AG20443 (cell line): ENCODE measurements at places on chromosomes 2 and 18.

- peak; percentile 65 for DNase-seq
These were observed 23.0 kb downstream of the ERMN start for GRCh38 chr2:157302492-157303099.

- peak; percentile 56 for DNase-seq
These were observed 73.7 kb upstream of the DNAJC10 start for GRCh38 chr2:182642328-182642727.

- no peak for DNase-seq
These were observed 37.9 kb upstream of the GPC1 start for GRCh38 chr2:240397542-240397916.

DNA sequence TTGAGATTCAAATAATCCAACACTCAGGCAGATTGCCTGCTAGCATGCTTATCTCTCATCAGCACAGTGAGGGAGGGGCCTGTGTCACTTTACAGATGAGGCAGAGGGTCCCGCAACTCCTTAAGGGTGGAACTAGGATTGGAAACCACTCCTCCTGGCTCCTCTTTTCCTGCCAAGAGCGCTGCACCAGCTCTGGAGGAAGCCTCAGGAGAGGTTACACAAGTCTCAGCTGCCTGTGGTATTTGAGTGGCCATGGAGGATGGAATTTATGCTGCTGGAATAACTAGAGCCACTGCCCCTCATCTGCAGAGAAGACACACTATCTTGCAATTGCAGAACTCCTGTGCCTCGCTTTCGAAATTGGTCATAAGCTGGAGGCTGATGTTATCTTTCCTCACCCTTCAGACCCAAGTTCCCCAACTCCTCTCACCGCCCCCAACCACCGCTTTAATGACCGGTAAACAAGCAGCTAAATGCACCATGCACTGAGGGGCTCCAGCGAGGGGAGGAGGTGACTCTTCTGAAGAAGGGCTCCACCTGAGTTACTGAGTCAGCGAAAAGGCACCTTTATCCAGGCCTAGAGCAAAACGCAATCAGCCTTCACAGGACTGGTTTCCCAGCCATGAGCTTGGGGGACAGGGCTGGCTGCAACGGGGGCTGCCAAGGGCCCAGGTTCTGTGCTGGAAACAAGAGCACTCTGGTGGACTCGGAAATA lies 245.8 kb downstream of the SOX11 start:
- DNase-seq, result no peak

GRCh38 chr18:23369266-23369665 lies 83.8 kb upstream of the RIOK3 start:
- no peak for DNase-seq

GRCh38 chr2:44296653-44297052 lies 21.4 kb downstream of the SLC3A1 start:
- DNase-seq, result no peak

GRCh38 chr2:239930871-239931771 lies 94.0 kb downstream of the NDUFA10 start:
- DNase-seq, result no peak

DNA sequence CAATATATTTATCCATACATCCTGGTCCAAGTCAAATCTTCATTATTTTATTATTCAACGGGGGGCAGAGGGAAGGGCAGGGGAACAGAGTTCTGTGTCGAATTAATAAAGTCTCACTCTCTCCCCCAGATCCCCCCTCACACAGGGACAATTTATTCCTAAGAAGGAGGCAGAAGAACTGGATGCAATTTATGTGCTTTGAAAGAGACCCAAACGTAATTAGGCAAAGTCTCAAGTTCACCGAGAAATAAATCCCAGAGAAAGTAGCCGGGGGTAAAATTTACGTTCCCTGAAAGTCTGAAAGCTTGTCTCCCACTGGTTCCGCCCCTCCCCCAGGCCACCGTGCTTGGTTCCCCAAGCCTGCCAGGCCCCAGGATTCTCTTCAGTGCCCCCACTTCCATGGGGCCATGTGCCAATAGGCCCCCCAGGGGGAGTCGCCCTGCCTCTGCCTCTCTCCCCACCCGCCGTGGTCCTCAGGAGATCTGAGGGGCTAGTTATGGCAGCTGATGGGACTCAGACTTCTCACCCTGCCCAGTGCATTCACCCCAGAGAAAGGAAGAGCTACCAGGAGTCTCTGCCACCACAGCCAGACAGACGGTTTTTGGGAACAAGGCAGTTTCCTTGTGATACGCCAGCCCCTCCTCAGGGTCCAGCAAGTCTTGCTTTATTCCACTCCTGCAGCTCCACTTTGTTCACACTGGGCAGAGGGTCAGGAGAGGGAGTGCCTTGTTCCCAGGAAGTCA lies 215.5 kb downstream of the CYP26B1 start:
- DNase-seq, result no peak

- no peak for DNase-seq
These were observed 61.7 kb downstream of the TCF7L1 start for GRCh38 chr2:85194780-85195480.

- peak; percentile 34 for DNase-seq
These were observed 123.4 kb downstream of the FAM124B start for GRCh38 chr2:224278531-224278930.

DNA sequence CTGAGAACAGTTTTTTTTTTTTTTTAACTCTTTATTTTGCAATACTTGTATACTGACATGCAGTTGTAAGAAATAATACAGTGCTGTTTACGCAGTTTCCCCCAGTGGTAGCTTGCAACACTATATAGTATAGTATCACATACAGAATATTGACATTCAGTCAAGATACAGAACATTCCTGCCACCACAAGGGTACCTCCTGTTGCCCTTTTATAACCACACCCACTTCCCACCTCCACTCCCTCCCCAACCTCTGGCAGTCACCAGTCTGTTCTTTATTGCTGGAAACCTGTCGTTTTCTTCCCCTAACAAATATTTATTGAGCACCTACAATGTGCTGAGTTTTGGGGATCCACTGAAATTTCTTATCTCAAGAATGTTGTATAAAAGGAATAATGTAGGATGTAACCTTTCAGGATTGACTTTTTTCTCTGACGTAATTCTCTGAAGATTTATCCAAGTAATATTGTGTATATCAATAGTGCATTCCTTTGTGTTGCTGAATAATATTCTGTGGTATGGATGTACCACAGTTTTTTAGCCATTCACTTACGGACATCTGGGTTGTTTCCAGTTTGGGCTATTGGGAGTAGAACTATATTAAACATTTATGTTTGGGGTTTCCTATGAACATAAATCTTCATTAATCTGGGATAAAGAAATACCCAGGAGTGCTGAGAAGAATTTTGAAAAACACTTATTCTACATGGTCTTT lies 51.4 kb upstream of the EML6 start:
- no peak for DNase-seq

DNA sequence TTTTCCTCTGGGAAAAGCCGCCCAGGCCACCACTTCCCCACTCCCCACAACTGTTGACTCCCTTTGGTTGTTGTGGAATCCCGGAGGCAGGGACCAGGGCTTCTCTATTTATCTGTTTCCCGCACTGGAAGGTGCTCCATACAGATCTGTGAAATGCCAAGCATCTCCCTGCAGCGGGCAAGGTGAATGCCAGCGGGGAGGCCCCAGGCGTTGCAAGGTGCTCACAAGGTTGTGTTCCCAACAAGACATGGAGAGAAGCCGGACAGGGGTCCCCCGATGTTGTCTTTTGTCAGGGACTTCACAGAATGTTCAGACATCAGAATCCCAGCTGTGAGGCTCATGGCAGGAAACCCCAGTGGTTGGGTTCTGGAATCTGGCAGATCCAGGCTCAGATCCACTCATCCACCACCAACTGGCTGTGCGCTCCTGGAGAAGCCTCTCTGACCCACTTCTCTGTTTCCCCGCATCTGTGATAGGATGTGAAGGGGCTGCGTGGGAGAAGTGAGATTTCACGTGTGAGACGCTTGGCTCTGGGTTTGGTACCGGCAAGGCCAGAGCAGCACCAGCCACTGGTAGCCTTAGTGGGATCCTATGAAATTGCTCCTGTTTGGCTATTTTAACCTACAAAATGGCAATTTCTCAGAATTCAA lies 8.6 kb upstream of the NEU2 start:
- DNase-seq, result no peak

GRCh38 chr2:212538305-212539071 lies at the start of gene ERBB4:
TSS of gene ERBB4 (minus strand) at chr2:212538802. CDS start at chr2:212538530, 272 bp downstream.
- peak; percentile 17 for DNase-seq

DNA sequence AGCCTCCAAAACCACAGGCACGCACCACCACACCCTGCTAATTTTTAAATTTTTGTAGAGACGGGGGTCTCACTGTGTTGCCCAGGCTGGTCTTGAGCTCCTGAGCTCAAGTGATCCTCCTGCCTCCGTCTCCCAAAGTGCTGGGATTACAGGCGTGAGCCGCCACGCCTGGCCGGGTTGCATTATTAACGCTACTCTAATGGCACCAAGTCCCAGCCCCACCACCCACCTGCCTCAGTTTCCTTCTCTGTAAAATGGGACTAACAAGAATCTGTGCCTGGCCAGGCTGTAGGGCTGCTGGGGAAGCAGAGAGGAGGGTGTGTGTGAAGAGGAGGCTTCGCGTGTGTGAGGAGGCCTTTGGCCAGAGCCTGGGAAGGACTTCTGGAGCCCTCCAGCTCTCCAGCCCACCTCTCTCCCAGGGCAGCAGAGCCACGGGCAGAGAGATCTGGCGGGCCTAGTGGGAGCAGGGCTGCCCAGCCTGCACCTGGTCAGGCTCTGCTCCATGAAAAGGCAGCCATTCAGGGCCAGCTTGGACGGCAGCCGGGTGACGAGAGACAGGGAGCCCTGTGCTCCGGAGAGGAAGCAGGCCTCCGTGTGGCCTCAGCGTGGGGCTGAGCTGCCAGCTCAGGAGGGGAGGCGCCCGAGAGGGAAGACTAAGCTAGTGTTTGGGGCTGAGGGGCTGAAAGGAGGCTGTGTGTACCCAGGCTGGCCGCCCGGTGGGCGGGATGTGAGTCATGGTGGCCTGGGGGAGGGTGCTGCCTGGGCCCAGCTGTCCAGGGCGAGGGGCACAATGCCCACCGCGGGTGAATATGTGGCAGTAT lies 7.4 kb upstream of the B3GNT7 start:
- DNase-seq, result peak; percentile 55

DNA sequence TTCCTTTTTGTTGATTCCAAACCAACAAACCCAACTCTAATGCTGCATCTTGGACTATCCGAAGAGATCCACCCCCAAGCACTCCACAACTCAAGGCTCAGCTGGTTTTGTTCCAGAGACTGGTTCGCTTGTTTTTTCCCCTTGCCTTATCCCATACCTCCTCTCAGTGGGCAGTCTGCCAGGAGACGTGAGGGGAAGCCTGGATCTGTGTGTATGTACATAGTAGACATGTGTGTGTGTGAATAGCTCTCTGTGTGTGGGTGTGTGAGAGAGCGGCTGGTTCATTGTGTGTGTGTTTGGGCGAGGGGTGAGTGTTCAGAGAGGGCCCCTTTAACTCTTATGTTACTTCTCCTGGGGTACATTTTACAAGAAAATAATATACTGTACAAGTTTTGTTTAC lies 94.4 kb downstream of the NRP2 start:
- no peak for DNase-seq

DNA sequence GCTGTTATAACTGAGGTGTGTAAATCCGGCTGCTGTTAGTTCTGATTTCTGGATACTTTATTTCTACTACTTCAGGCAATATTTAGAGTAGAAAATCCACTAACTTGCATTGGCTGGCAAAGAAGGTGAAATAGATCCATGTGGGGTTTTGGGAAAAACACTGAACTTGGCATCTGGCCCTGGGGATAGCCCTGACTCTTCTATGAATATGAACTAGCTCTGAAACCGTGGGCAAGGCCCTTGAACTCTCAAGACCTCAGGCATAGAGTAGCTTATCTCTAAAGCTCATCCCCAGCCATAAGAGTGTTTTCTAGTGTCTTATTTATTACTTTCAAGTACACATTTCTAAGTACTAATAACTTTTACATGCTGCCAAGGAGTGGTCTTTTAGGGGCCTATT lies 25.8 kb downstream of the PARD3B start:
- DNase-seq, result no peak

DNA sequence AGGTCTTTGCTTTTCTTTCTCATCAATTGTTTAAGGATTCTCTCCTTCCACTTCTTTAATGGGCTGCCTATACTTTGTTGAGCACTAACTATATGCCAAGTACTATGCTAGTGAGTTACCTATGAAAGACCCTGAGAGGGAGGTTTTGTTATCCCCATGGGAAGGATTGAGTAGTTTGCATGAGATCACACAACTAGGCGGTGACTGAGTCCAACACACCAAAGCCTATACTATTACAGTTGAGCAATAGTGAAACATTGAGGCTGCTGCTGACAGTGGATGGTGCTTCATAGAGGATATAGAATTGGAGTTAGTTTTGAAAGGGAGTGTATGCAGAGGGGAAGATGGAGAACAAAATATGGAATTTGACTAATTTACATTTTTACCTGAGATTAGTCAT lies 15.8 kb downstream of the NABP1 start:
- DNase-seq, result no peak

GRCh38 chr2:69741229-69741574 lies 732 bp upstream of the ANXA4 start:
- DNase-seq, result peak; percentile 78

DNA sequence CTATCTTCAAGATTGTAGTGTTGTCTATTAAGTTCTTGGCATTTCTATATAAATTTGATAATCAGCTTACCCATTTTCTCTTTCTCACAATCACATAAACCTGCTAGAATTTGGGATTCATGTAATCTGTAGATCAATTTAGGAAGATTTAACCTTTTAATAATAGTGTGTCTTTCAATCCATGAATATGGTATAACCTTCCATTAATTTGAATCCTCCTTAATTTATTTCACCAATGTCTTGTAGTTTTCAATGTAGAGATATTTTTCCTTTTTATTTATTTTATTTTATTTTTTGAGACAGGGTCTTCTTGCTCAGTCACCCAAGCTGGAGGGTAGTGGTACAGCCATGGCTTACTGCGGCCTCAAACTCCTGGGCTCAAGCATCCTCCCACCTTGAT lies 20.2 kb downstream of the SANBR start:
- DNase-seq, result no peak

- no peak for DNase-seq
These were observed 70.6 kb upstream of the CTDP1 start for GRCh38 chr18:79608999-79609461.

DNA sequence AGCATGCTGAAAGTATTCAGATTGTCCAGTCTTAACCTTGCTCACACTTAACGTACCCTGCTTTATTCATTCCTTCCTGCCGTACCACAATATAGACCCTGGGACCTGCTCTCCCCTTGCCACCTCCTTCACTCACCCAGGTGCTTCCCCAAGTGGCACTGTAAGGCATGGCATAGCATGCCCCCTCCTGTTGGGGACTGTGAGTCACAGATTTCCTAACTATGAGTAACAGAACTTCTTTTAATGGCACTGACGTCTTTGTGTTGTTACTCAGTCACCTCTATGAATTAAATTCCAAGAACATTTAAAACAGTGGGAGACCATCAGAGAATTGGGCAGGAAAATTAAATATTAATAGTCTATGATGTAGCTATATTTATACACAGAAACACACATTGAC lies 117.2 kb downstream of the CTNNA2 start:
- DNase-seq, result no peak

DNA sequence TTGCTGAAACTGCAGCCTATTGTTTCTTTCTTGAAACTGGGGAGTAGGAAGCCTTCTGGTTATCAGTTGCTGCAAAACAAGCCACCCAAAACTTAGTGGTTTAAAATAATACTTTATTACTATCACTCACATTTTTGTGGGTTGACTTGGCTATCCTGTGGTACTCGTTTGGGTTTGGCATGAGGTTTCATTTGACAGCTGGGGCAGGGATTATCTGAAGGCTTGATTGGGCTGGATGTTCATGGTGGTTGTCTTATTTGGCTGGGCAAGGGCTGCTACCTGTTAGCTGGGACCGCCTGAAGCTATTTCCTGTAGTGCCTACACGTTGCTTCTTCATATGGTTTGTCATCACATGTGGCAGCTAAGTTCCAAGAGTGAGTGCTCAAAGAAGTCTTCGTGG lies 122.3 kb downstream of the PLCL1 start:
- no peak for DNase-seq

GRCh38 chr18:7633171-7633570 lies 66.1 kb downstream of the PTPRM start:
- DNase-seq, result peak; percentile 27
